ENCODE measurements at places on chromosomes 4 and X.

DNA sequence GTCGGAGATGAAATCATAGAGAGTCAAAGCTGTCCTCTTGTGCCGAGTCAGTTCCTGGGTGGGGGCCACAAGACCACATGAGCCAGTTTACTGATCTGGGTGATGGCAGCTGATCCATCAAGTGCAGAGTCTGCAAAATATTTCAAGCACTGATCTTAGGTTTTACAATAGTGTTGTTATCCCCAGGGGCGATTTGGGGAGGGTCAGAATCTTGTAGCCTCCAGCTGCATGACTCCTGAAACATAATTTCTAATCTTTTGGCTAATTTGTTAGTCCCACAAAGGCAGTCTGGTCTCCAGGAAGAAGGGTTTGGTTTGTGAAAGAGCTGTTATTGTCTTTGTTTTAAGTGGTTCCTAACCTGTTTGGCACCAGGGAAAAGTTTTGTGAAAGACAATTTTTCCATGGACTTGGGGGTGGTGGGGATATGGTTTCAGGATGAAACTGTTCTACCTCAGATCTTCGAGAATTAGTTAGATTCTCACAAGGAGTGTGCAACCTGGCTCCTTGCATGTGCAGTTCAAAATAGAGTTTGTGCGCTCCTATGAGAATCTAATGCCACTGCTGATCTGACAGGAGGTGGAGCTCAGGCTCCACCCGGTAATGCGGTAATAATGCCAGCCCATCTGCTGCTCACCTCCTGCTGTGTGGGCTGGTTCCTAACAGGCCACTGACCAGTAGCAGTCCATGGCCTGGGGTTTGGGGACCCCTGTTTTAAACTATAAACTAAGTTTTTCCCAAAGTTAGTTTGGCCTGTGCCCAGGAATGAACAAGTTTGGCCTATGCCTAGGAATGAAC is 29.2 kb downstream of the METAP1 start:
- no peak for DNase-seq

DNA sequence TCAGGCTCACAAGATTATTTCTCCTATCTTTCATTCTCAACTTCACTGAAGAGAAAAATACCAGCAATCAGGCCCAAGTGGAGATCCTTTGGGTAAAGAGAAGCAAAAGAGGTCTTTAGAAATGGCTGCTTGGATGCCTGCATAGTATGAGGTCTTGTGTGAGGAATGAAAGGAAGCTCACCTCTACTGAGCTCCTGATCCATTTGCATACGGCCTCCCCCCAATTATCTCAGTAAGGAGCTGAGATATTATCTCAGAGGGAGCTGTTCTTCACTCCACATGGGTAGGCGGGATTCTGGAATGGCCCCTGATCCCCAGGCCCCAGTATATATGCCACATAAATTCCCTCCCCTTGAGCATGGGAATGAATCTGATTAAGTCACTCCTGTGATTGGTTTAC is 75.8 kb downstream of the EVC2 start:
- DNase-seq = no peak

DNA sequence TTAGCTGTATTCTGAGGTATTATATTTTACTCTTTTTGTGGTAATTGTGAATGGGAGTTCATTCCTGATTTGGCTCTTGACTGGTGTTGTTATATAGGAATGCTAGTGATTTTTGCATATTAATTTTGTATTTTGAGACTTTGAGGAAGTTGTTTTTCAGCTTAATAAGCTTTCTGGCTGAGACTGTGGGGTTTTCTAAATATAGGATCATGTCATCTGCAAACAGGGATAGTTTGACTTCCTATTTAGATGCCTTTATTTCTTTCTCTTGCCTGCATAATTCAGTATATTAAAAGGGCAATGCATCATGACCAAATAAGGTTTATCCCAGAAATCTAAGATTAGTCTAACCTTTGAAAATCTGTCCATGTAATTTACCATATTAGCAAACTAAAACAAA is 44.7 kb upstream of the EPGN start:
- DNase-seq = no peak

DNA sequence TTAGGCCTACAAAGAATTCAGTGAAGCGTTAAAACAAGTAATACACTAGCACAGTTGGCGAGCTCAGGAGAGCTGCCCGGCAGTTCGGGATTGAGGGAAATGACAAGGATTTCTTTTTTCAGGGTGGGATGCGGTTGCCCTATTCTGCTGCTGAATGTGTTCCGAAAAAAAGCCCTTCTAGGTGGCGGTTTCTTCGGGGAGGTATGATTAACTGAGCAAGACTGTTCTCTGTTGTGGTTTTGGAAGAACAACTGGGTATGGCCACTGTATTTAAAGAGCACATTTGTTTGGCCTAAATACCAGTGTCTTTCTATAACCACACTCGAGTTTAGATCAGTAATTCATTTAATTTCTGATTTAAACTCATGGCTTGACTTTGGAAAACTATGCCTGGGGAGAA is 459.7 kb upstream of the FAT1 start:
- no peak for DNase-seq

DNA sequence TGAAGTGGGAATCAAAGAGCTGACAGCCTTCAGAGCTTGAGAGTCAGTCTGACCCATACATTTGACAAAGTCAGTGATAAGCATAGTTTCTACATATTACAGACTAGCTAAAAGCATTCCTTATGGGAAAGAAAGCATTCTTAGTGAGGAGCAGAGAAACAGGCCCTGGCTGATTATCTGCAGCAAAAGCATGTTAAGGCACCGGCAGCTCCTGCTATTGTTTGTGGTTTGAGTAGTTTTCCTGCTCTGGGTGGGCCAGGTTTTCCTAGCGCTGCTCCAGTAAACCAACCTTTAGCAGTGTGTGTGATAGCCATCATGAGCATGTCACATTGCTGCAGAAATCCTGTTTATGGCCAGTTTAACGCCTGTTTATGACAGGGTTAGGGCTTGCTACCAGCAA is 51.6 kb upstream of the WDR1 start:
- DNase-seq = no peak

DNA sequence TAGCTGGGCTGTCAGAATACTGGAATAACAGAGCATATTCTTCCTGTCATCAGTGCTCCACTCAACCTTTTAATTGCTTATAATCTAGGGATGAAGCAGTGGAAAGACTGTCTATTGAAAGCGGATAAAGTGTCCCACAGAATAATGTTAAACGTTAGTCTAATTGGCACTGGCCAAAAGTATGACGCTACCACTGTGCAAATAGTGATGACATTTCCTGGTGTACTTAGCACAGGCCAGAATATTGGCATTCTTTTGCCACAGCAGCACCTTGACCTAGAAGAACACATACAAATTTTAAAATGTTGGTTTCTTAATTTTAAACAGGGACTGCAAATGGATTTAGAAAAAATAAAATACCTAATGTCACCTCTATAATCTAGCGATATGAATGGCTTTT is 635.2 kb upstream of the SPANXN1 start:
- peak; percentile 37 for DNase-seq

GRCh38 chr4:136412708-136413107 is 1119.6 kb downstream of the PCDH18 start:
- no peak for DNase-seq

All from DMS153 (cell line).